Glutamatergic neuron (in vitro differentiated cells): ENCODE measurements at places on chromosomes 13 and 19. TPM values are rescaled to one million over a fixed set of nuclear protein-coding genes. Genes with fewer than 3 reads are reported as not detected.

GRCh38 chr19:10966809-10967208 is 6.0 kb downstream of the SMARCA4 start:
- H3K36me3 ChIP-seq: no peaks in the 10 kb centered on the region
- peaks cover 33% of the 10 kb centered on the region for H3K4me1 ChIP-seq
- peaks cover 15% of the 10 kb centered on the region for H3K27me3 ChIP-seq
- peak overlapping the region; percentile 69 for H3K27ac ChIP-seq

The TMIGD2 gene
- total RNA-seq: not detected

DNA sequence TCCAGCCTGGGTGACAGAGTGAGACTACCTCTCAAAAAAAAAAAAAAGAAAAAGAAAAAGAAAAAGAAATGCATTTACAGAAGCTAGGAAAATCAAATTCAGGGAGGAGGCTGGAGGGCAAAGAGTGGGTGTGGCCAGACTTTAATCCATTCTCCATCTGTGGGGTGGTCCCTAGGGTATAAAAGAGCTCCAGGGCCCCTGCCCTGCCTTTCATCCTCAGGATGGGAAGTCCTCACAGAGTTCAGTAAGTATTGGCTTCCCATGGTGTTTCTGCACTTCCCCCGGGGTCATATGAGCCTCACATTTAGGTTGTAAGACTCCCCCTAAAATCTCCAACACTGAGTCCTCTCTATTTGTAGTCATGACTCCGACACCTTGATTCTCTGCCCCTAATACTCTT is 33.0 kb downstream of the DPRX start:
- no peaks in the 10 kb centered on the region for H3K36me3 ChIP-seq
- no peak overlapping the region for H3K4me3 ChIP-seq
- no peaks in the 10 kb centered on the region for H3K4me1 ChIP-seq
- no peak overlapping the region for H3K27ac ChIP-seq

The AP2S1 gene
- total RNA-seq: 95.4 TPM

The CIRBP gene
- 341 TPM for total RNA-seq

- no peak overlapping the region for H3K27ac ChIP-seq
- peaks cover 7% of the 10 kb centered on the region for H3K36me3 ChIP-seq
- H3K4me3 ChIP-seq: no peak overlapping the region
Measured at GRCh38 chr13:99351772-99352171, 44.6 kb upstream of the GPR183 start.

The OSCAR gene
- not detected for total RNA-seq

The C19orf73 gene
- total RNA-seq: 3.2 TPM

- H3K4me1 ChIP-seq: peaks cover 12% of the 10 kb centered on the region
- H3K27me3 ChIP-seq: no peaks in the 10 kb centered on the region
- no peak overlapping the region for H3K27ac ChIP-seq
- H3K4me3 ChIP-seq: no peak overlapping the region
- H3K36me3 ChIP-seq: no peaks in the 10 kb centered on the region
Measured at GRCh38 chr13:54356849-54357248, 1328.2 kb downstream of the OLFM4 start.

DNA sequence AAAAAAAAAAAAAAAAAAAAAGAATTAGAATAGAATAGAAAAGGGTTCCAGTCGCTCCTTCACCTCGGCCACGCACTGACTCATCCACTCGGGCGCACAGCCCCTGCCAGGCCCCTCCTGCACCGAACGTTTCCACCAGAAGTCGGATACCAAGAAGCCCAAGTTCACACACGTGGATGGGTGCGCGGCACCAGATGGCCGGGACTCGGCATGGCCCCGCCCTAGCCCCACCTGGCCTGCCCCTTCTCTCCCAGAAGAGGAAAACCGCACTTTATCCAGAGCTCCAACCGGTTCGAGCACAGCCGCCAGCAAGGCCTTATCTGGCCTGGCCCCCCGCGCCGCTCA is 5.9 kb downstream of the PRR36 start:
- H3K4me3 ChIP-seq: peak overlapping the region; percentile 38
- no peak overlapping the region for H3K27ac ChIP-seq
- no peaks in the 10 kb centered on the region for H3K36me3 ChIP-seq

The GRIK5 gene
- total RNA-seq: 79.1 TPM

The TRAPPC5 gene
- total RNA-seq: 142 TPM

DNA sequence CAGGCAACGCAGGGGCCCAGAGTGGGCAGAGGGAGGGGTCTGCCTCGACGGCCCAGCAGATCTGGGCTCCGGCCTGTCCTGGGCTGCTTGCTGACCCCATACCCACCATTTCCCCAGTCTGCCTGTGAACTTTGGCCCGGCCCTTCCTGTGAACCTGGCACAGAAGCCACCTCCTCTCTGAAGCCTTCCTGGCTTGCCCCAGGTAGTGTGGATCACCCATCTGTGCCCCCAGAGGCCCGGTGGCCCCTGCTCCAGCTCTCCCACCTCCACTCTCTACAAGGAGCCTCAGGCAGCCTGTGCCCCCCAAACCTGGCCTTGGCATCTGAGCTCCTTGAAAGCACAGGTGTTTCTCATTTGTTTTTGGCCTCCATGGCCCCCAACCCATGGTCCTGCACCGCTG is 15.7 kb downstream of the PLEKHF1 start:
- H3K4me1 ChIP-seq: peaks cover 2% of the 10 kb centered on the region
- DNase-seq: no peak
- no peaks in the 10 kb centered on the region for H3K36me3 ChIP-seq
- H3K27ac ChIP-seq: no peak overlapping the region
- H3K27me3 ChIP-seq: peaks cover 6% of the 10 kb centered on the region

GRCh38 chr13:94902722-94903407 is 190.5 kb upstream of the SOX21 start:
- H3K27me3 ChIP-seq: no peaks in the 10 kb centered on the region
- no peak for DNase-seq
- no peak overlapping the region for H3K27ac ChIP-seq
- no peaks in the 10 kb centered on the region for H3K4me1 ChIP-seq
- H3K4me3 ChIP-seq: no peak overlapping the region

The PLEKHF1 gene
- total RNA-seq: 0.96 TPM

The LAIR1 gene
- total RNA-seq: not detected
